ENCODE measurements at places on chromosomes 4 and X.

- no peak for DNase-seq
Measured at GRCh38 chrX:108088511-108088910, 2.8 kb downstream of the PSMD10 start.

- no peak for DNase-seq
Measured at GRCh38 chr4:121655320-121656268, 41.2 kb downstream of the ANXA5 start.

DNA sequence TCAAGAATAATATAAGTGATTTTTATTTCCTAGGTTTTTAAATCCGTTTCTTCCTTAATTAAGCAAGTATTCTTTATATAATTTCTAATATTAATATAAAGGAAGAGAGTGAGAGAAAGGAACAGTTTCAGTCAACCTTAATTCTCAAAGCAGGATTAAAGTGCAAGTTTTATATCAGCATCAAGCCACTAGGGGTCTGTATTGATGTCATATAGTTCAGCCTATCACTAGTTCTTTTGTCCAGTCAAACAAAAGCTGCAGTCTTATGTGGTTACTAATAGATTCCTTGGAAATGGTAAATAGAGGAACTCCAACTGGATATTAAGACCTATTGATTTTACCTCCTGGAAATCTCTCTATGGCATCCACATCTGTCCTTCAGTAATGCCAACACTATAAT, 82.0 kb downstream of the NAP1L3 start:
- DNase-seq, result no peak

- DNase-seq, result no peak
Measured at GRCh38 chr4:26723216-26723615, 137.4 kb upstream of the STIM2 start.

GRCh38 chr4:117660668-117661067, 373.6 kb upstream of the NDST3 start:
- no peak for DNase-seq

DNA sequence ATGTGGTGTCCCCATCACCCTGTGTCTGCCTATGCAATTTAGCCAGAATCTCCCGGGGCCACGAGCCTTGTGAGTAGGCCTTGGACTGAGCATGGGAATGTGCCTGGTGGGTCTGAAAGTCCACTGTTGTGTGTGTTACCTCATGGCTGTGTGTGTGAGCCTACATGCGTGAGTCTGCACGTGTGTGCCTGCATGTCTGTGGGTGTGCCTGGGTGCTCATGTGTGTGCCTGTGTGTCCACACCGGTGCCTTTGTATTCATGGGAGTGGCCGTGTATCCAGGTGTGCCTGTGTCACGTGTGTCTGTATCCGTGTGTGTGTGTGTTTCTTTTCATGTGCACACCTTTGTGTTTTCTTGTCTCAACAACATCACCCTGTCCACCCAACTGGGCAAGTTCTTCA, 14.2 kb downstream of the ATP5ME start:
- no peak for DNase-seq

DNA sequence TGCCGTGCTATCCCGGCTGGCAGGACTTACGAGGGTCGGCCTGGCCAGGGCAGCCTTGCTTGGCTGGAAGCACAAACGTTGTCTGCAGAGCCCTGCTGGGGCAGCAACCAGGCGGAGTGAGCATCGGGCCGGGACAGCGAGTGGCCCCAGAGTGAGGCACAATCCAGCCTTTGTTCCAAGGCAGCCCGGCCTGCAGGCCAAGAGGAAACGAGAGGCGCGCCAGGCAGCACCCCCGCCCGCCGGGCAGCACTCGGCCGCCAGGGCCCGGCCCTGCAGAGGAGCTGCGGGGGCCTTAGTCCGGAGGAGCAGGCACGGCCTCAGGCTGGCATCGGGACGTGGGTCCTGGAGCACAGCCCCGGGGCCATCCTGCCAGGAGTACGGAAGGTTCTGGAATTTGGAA, 24.1 kb downstream of the FGFRL1 start:
- DNase-seq, result no peak
